NCI-H1436 treated with DMSO at 0.1 percent for 48 hours (cell line): ENCODE measurements at places on chromosomes 11 and 22.
A peak's percentile ranks its signal among the peaks of the same experiment; 100 is the strongest.

DNA sequence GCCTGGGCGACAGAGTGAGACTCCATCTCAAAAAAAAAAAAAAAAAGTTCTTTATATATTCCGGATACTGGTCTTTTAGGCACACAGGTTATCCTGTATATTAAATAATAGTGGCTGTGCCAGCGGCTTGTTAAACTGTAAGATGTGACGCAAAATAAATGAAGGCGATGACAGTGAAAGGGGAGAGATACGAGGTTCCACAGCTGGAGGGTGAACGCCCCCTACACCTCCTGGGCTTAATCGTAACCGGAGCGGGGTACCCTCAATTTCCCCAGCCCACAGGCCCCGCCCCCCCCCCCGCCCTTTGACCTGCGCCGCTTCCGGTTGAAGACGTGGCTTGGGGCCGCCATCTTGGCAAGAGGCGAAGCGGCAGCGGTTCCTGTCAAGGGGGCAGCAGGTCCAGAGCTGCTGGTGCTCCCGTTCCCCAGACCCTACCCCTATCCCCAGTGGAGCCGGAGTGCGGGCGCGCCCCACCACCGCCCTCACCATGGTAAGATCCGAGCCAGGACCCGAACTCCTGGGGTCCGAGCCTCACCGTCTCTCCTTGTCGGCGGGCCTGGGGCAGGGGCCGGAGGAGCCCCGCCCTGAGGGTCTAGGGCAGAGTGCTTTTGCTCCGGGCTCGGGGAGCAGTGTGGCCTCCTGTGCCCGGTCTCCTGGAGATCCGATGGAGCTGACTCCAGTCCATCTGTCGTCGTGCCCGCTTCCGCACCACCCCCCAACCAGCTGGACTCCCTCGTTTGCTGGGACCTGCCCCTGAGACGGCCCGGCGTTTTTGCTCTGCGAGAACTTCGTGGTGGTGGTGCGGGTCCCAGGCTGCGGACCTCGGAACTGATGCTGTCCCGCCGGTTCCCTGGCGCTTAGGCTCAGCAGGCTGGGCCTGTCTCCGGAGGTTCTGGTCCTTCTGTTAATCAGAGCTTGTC lies at the start of gene ARCN1:
TSS of gene ARCN1 (plus strand) at position 349 of the 920 bp plus-strand sequence. CDS start at position 488, 139 bp downstream.
- DNase-seq: peak; percentile 2

- no peak for DNase-seq
Observed at GRCh38 chr11:9651899-9652748, 11.8 kb upstream of the SWAP70 start.

- DNase-seq: no peak
Observed at GRCh38 chr11:94196363-94196762, 67.7 kb downstream of the PANX1 start.

- DNase-seq: no peak
Observed at GRCh38 chr11:502288-503178, 4.5 kb downstream of the RNH1 start.

DNA sequence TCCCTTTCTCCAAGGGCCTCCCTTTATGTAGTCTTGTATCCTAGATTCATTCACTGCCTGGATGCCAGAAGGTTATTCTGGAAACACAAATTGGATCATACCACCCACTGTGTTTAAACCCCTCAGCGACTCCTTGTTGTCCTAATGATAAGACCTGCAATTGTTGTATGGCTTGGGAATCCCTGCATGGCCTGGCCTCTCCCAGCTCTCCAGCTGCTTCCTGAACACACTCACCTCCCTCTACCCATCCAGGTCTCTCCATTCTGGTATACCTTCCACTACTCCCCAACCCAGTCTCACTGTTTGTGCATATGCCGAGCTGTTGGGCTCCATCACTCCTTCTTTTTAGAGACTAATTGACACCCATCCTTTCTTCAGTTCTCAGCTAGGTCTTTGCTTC lies 124.3 kb upstream of the ALX4 start:
- DNase-seq: no peak

- no peak for DNase-seq
Observed at GRCh38 chr11:93166194-93166593, 31.6 kb downstream of the SLC36A4 start.

DNA sequence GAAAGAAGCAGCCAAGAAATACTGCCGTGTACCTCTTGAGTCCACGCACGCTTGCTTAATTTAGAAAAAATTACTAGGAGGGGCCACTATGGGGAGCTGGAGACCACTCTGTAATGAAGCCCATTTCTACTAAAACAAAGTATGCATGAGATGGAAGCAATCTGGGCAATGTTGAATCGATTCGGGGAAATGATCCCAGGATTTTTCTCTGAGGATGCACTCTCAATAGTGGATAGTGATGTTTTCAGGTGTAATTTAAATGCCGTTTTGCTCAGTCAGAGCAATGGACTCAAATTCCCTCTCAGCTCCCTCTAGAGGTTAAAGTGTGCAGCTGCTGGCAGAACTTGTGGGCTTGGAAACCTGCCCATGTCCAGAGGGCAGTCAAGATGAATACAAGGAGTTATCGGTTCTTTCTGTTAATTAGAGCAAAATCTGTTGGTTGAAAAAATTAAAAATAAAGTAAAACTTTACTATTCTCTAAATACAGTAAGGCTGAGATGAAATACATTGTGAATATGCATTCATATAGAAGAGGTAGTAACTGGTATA lies 64.1 kb downstream of the ME3 start:
- DNase-seq: no peak

- no peak for DNase-seq
Observed at GRCh38 chr11:95245038-95245437, 14.0 kb upstream of the SESN3 start.

DNA sequence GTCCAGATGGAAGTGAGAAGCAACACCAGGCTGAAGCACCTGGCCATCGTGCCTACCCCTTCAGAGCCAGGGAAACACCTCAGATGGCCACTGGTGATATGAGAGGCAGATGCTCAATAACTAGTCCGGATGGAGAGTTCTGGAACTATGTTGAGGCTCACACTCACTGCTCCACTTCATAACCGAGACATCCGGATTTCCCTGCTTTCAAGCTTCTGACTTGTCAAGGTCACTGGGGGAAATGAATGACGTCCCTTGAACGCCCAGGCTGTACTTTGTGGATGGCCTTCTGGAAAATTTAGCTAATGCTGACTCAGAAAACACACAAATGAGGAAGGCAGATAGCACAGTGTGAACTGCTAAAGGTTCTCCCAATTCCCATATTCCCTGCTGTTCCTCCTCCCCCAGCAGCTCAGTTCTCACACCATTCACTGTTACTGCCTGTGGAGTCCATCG lies at the start of gene LYVE1:
TSS of gene LYVE1 (minus strand) at position 180 of the 456 bp plus-strand sequence. CDS start at position 47, 133 bp downstream.
- no peak for DNase-seq

- peak; percentile 1 for DNase-seq
Observed at GRCh38 chr11:86291466-86292262, 10.4 kb upstream of the HIKESHI start.
